Endothelial cell of umbilical vein (primary cell): ENCODE measurements at places on chromosomes 11 and 22. TPM values are rescaled to one million over a fixed set of nuclear protein-coding genes. Genes with fewer than 3 reads are reported as not detected.

GRCh38 chr11:94525546-94526324 lies 13.5 kb downstream of the C11orf97 start:
- no peaks in the 10 kb centered on the region for H3K4me1 ChIP-seq
- H3K36me3 ChIP-seq: no peaks in the 10 kb centered on the region
- H3K27ac ChIP-seq: no peak overlapping the region

Gene VSIG2
- total RNA-seq: 3.6 and 7.0 TPM in 2 replicates

- no peak for DNase-seq
- no peak overlapping the region for H3K4me3 ChIP-seq
- H3K27me3 ChIP-seq: no peaks in the 10 kb centered on the region
- no peaks in the 10 kb centered on the region for H3K4me1 ChIP-seq
- no peak overlapping the region for H3K27ac ChIP-seq
Measured at GRCh38 chr11:70845591-70846041, 406.8 kb downstream of the SHANK2 start.

GRCh38 chr11:47886096-47886495 lies 37.9 kb upstream of the NUP160 start:
- no peaks in the 10 kb centered on the region for H3K27me3 ChIP-seq
- DNase-seq: peak; percentile 87
- H3K27ac ChIP-seq: peak overlapping the region; percentile 9
- no peak overlapping the region for H3K4me3 ChIP-seq
- H3K4me1 ChIP-seq: peaks cover 18% of the 10 kb centered on the region

DNA sequence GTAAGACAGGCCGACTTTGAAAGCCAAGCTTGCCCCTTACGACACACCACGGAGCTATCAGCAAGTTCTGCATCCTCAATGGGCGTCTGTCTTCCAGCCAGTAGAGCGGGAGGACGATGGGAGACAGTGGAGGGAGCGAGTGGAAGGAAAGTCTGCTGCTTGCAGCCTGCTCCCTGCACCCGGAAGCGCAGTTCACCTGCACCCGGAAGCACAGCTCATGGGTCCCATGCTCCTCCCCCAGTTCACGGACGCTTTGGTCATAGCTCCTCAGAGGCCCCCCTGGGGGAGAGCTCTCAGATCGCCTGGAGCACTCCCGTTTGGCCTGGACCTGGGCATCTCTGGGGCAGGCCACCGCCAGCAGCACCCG lies 51.3 kb downstream of the FBLN1 start:
- H3K27ac ChIP-seq: no peak overlapping the region
- no peaks in the 10 kb centered on the region for H3K27me3 ChIP-seq
- no peaks in the 10 kb centered on the region for H3K4me1 ChIP-seq
- H3K36me3 ChIP-seq: no peaks in the 10 kb centered on the region
- no peak for DNase-seq

Gene TSSK2
- not detected in 2 replicates for total RNA-seq

Gene CCDC116
- total RNA-seq: 0.33 and 0.53 TPM in 2 replicates

Gene ST14
- total RNA-seq: not detected in 2 replicates

Gene TRIM49
- not detected in 2 replicates for total RNA-seq

Gene SMTNL1
- total RNA-seq: not detected in 2 replicates

DNA sequence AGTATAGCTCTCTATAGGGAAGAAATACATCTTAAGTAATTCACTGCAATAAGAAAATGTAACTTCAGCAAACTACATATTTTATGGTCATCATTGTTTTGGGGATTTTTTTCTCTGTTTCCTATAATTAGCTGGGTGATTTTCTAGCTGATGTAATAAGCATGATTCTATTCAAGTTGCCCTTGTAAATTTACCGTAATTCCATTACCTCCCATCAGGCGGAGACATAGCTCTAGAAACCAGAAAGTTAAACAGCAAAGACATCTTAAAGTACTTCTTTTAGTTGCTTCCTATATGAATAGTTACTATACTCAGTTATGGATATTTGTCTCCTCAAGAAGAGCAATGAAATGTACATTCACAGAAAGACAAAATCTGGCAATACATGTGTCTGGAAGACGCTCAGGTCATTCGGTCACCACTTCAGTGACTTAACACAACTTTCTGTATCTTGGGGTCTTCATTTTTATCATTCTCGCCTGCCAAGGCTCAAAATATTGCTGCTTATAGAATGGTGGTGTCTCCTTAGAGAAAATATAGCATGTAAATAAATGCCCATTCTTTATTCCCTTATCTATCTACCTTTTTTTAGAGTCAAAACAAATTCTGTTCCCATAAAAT lies 239.9 kb upstream of the ZC3H12C start:
- H3K27me3 ChIP-seq: peaks cover 1% of the 10 kb centered on the region
- H3K27ac ChIP-seq: no peak overlapping the region
- H3K4me3 ChIP-seq: no peak overlapping the region
- no peaks in the 10 kb centered on the region for H3K36me3 ChIP-seq
- peak; percentile 90 for DNase-seq
- H3K4me1 ChIP-seq: no peaks in the 10 kb centered on the region

- no peak for DNase-seq
- H3K4me1 ChIP-seq: no peaks in the 10 kb centered on the region
- no peak overlapping the region for H3K4me3 ChIP-seq
- H3K27ac ChIP-seq: no peak overlapping the region
- H3K27me3 ChIP-seq: no peaks in the 10 kb centered on the region
- H3K36me3 ChIP-seq: no peaks in the 10 kb centered on the region
Measured at GRCh38 chr11:97229936-97230335, 840.1 kb downstream of the JRKL start.

Gene OR5A1
- total RNA-seq: not detected in 2 replicates

Gene SGSM1
- total RNA-seq: 0.12 and 1.1 TPM in 2 replicates

DNA sequence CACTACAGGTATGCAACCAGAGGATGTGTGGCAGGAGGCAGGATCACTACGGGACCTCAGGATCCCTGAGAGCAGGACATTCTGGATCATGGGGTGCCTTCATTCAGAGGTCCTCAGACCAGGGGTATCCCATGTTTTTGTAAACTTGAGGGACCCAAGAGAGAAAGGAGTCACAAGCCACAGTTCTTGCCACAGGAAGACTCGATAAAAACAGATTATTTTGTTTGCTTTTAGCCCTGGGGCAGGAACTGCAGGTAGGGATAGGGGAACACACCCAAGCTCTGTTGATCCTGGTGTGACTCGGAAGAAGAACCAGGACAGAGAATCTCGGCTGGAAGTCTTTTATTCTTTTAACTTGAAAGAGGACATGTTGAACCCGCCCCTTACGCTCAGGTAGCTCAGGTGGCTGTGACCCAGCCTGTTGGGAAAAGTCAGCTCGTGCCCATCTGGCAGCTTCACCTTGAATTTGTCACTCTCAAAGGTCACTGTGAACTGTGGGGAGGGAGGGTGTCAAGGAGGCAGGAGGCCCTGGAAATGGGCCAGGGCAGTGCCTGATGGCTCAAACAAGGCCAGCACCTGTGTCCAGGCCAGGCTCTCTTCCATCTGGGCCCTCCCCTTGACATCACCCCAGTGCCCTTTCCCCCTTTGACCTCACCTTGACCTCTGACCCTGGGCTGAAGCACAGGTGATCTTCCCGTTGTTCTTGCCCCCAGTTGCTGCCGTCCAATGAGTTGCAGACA lies 9.8 kb downstream of the LGALS2 start:
- no peak overlapping the region for H3K27ac ChIP-seq
- H3K4me1 ChIP-seq: peaks cover 16% of the 10 kb centered on the region
- no peaks in the 10 kb centered on the region for H3K27me3 ChIP-seq
- DNase-seq: no peak
- no peak overlapping the region for H3K4me3 ChIP-seq
